HS-27A (cell line): ENCODE measurements at places on chromosomes 5 and 9.

DNA sequence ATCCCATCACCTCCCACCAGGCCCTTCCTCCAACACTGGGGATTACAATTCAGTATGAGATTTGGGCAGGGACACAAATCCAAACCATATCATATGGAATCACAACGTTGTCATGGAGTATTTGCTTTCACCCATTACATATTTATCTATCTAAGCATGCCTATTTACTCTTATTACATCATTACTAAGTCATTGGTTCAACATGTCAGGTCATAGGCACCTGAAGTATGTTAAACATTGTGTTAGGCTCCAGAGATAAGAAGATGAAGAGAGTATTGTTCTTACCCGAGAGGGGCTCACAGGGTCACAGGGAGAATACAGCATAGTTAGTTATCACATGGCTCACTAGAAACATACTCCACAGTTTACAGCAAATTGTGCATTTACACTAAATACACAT, 150.5 kb downstream of the TMEM161B start:
- DNase-seq = no peak

DNA sequence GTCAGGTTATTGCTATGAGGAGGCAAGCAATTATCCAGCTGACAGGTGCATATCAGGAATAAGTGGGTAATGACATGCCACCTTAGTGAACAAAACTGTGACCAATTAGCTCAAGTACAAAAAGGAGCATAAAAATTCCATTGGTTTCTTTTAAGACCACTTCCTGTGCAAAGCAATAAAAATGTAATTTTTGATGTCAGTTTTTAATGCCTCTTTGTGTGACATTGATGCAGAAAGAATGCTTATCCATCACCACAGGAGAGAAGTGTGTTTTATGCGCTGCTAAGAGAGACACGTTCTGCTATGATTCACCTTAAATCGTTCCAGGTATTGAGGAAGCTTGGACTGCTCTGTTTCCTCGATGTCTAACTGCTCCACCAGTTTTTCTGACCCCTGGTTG, 96.7 kb downstream of the MRPS27 start:
- no peak for DNase-seq

- DNase-seq = no peak
These were observed 139.0 kb upstream of the PRDM9 start for GRCh38 chr5:23368393-23368792.

- no peak for DNase-seq
These were observed 24.0 kb upstream of the SLC12A7 start for GRCh38 chr5:1135696-1136525.

GRCh38 chr9:81397481-81398381, 291.6 kb downstream of the TLE1 start:
- no peak for DNase-seq

DNA sequence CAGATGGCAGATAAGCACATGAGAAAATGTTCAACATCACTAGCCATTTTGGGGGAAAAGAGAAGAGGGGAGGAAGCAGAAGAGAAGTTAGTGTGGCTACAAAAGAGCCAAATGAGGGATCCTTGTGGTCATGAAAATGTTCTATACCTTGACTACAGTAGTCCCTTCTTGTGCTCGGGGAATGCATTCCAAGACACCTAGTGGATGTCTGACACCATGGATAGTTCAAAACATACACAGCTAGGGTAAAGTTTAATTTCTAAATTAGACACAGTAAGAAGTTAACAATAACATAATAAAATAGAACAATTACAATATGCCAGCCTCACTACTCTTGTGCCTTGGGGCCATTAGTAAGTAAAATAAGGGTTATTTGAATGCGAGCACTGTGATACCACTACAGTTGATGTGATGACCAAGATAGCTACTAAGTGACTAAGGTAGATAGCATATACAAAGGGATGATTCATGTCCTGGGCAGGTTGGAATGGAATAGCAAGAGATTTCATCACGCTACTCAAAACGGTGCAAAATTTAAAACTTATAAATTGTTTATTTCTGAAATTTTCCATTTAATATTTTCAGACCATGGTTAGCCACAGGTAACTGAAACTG, 344.1 kb downstream of the NR2F1-AS1 start:
- no peak for DNase-seq

DNA sequence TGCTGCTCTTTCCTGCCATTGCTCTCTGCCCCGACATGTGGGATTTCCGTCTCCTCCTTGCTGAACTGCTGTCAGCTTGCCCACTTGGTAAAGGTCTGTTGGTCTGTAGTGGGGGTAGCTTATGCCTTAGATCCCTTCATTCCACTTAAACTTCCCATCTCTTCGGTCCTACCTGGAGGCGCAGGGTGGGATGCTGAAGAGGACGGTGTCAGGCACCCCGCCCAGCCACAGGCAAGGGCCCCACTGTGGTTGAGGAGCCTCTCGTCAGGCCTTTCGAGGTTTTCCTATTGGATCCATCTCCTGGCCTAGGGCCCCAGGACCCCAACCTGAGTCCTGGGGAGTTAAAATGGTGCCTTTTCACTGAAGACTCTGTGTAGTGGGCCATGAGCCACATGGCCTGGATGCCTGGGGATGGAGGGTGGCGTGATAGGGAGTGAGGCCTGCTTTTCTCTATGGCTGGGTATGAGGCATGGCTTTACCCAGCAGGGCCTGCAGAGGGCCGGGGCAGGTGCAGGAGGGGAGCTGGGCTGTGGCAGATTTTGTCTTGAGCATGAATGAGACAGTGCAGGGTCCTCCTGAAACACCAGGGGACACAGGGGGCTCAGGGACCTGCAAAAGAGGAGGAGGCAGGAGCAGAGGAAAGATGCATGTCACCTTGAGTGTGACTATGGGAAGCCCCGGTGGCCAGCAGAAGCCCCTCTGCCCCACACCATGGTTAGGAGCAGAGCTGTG, 25.8 kb upstream of the RNF130 start:
- DNase-seq = no peak

DNA sequence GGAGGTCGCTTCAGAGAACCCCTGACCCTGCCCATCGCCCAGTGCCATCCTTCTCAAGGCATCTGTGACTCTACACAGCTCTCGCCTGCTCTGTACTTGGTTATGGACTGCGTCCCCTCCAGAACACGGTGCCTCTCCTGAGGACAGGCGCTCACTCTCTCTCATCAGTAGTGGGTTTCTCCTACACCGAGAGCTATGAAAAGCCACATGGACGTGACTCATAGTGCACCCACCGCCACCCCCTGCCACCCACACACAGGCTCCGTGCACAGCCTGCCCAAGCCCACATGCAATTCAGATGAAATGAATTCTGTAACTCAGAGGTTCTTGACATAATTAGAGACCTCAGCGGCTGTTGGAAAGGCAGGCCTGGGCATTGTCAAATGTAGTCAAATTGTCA, 13.9 kb downstream of the GTF3C5 start:
- DNase-seq = no peak

DNA sequence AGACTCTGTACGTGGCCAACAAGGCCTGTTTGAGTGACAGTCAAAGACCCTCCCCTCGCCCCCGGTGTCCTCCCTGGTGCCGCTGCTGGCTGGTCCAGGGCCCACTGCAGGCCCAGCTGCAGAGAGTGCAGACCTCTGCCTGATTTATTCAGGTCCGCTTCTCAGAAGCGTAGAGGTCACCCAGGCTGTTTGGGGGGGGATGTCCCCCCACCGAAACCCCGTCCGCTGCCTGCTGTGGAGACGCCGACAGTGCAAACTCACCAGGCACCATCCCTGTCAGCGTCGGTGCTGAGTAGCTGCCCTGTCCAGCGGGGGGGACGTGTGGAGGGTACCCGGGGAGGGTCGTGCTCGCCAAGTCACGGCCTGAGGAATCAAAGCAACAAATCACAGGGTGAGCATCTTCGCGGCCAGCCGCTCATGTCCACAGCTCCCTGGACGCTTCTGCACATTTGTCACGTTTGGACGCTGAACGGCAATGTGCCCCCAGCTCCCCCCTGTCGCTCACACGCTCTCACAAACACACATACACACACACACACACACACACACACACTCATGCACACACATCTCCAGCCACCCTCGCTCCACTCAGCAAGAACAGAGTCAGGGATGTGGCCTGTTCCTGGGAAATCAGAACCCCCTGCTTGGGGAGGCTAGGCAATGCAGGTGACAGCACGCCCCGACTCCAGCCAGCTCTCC, 152.2 kb downstream of the PAX5 start:
- DNase-seq = no peak

GRCh38 chr5:76050134-76050533, 33.0 kb upstream of the SV2C start:
- DNase-seq = no peak

GRCh38 chr9:127404631-127405030, 7.7 kb downstream of the SLC2A8 start:
- no peak for DNase-seq

GRCh38 chr9:128062846-128063831, 4.0 kb downstream of the NAIF1 start:
- DNase-seq = no peak

DNA sequence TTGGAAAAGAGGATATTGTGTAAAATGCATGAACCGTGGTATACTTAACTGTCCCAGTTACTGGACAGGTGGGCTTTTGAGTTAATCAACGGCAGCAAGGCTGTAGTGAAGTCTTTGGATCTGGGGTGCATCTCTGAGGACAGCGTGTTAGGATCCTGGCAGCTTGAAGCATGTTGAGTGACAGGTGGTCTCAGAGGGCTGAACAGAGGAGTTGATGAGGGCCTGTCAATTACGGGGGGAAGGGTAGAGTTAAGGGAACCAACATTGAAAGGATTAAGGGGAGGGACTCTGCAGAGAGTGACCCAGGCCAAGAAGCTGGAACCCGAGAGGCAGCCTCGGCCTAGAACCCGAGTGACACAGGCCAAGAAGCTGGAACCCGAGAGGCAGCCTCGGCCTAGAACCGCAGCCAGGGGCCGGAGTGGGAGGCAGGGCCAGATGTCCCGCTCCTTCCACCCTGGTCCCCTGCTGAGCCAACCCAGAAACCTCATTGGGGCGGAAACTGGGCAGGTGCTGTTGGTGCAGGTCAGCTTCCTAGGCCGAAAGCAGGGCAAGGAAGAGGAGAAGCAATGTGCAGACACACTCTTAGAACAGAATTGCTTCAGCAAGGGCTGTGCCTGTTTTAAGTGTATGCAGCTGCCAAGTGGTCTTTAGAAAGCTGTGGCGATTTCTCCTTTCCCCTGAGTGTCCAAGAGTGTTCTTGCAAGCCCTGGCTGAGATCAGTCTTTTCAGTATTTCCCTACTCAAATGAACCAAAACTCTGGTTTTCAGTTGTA, 62.0 kb downstream of the ANKRD33B start:
- no peak for DNase-seq

GRCh38 chr5:172910828-172911627, 48.2 kb upstream of the RPL26L1 start:
- DNase-seq = no peak

DNA sequence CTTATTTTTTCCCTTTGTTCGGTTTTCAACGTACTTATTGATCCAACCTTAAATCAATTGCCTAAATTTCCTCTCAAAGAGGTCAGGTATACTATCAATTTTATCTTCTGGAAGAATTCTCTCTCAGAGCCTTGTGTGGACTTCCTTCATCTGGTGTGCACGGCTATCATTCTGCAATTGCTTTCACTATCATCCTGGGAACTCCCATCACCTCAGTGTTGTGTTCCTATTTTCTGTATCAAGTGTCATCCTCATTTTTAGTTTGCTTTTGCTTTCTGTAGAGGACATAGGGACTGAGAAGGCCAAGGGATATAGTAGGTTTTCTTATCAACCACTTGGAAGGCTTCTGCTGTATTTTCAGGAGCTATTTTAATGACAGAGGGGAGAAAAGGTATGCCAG, 11.3 kb downstream of the STOM start:
- DNase-seq = no peak

- DNase-seq = no peak
These were observed 58.7 kb upstream of the ERBIN start for GRCh38 chr5:65867542-65868195.

- DNase-seq = no peak
These were observed 2.3 kb upstream of the SMIM33 start for GRCh38 chr5:139468421-139468931.

DNA sequence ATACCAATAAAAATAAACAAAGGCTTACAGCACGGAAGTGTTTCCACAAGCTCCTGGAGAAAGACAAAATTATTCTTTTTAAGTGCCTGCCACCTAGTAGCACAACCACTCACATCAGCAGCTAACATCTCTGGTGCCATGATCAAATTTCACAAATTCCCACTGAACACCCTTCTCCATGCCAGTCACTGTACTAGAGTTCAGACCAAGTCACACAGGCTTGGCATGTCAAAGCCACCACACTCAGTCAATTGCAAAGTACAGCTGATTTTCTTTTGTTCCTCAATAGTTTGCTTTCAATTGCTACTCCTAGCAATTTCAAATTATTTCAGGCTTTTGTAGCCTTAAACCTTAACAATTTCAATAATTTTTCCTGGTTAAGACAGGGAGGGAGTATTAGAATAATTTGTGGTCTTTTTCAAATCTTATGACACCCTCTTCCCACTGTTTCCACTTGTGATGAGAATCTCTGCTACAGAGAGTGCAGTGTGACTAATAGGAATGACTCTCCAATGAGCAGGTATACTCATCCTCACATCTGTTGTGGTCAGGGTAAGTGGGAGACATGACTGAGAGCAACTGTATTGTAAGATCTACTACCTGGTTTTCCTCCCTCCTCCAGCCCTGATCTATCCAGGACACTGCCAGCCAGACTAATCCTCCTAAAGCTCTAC, 46.2 kb downstream of the RNF145 start:
- DNase-seq = no peak

GRCh38 chr5:65588694-65589093, 25.6 kb downstream of the PPWD1 start:
- DNase-seq = no peak

DNA sequence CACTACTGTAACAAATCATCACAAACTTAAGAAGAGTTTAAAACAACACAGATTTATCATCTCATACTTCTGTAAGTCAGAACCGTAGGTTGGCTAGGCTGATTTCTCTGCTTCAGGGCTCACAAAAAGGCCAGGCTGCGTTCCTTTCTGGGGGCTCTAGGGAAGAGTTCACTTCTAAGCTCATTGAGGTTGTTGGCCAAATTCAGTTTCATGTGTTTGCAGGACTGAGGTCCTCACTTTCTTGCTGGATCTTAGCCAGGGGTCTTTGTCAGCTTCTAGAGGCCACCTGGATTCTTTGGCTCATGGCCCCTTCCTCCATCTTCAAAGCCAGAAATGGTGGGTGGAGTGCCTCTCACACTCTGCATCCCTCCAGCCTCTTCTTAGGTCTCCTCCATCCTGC, 76.0 kb downstream of the ACTBL2 start:
- no peak for DNase-seq

- no peak for DNase-seq
These were observed 39.8 kb upstream of the FLT4 start for GRCh38 chr5:180689071-180689694.
